ENCODE measurements at places on chromosomes 3 and 15.

DNA sequence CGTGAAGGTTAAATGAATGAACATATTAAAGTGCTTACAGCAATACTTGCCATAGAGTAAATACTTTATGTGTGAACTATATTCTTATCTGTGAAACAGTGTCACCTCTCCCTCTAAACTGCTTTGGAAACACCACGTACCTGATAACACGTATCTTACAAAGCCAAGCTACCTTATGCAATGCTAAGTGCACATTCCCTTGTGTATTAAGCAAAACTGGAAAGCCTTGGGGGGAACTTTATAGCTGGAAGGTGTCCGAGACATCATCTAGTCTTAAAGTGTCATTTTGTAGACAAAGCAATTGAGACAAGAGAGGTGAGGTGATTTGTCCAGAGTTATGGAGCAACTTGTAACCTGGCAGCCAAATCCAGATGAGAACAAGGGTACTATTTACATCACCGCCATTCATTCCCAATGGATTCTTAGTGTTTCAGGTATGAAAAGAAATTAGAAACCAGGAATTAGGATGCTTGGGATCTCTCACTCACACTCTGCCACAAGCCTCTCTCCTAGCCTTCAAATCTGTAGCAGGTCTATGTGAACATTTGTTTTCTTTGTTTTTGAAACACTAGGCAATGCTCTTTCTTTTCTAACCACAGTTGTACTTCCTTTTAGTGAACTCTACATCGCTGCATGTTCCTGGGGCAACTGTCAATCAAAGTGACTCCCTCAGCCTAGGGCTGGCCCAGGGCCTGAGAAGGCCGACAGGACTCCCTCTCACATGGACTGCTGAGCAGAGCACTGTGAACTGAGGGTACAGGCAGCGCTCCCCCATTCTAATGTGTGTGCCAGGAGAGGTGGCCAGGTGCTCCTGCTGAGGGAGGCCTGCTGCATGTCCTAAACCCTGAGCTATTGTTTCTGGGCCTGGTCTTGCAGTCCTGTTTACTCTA lies 13.9 kb upstream of the MGLL start:
- no peak for DNase-seq

DNA sequence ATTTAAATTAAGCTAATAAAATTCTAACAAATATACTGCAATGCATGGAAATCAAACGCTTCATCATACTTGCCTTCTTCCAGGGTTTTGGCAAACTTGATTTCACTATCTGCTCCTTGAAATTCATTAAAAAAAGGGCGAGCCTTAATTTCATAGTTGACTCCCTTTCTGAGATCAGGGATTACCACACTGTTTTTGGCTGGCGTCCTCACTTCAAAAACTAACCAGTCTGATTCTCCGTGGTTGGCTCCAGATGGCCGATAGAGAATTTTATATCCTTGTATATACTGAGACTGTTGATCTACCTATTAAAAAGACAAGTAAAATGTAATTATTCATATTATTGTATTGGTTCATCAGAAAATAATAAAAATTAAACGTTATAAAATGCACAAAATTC lies 1106.8 kb downstream of the ROBO1 start:
- DNase-seq: no peak

GRCh38 chr3:101854608-101855304 lies 5.4 kb downstream of the NFKBIZ start:
- DNase-seq: no peak

- DNase-seq: no peak
These were observed 170.8 kb upstream of the MITF start for GRCh38 chr3:69568458-69568857.

GRCh38 chr3:108406063-108406660 lies 104.2 kb downstream of the MYH15 start:
- no peak for DNase-seq

- DNase-seq: no peak
These were observed 42.1 kb downstream of the NR2F2 start for GRCh38 chr15:96372554-96372953.
